Suprapubic skin (tissue), 4 donors: ENCODE measurements at places on chromosomes 6 and 20. TPM values are rescaled to one million over a fixed set of nuclear protein-coding genes. Genes with fewer than 3 reads are reported as not detected.

- no peak for DNase-seq
Measured at GRCh38 chr6:137931849-137932465, 64.9 kb downstream of the TNFAIP3 start.

- no peak for DNase-seq
Measured at GRCh38 chr20:48635361-48635760, 192.4 kb downstream of the PREX1 start.

DNA sequence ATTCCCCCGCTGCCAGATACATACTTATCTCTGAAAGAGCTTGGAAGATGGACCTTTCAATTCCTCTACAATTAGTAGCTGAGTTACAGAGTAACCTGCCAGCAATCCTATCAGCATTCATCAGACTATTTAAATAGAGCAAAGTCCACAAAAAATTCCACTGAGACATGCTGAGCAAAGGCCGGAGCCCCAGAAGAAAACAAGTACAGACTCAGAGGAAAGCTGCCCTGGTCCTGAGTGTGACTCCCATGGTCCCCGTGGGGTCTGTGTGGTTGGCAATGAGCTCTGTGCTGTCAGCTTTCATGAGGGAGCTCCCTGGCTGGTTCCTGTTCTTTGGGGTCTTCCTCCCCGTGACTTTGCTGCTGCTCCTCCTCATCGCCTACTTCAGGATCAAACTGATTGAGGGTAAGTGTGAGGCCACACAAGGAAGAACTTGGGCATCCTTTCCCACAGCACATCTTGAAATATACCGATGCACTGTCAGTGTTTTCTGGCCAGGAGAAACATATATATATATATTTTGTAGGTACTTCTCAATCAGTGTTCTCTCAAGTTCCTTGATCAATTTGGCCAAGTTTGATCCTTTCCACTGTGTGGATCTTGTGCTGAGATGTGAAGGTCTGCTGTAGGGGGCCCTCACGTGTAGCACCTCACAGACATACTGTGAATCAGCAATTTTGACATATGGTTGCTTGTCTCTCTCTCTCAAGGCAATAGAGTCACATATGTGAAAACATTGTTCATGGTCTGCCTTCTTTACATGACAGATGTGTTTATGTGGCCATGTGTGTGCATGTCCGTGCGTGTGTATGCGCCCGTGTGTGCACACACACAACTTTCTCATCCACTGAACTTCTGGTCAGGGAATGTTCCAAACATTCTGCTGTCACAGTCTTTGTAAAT, at the start of gene SMLR1:
TSS of gene SMLR1 (plus strand) at position 160 of the 903 bp plus-strand sequence. CDS start at position 168, 8 bp downstream.
- no peak for DNase-seq

- DNase-seq = no peak
Measured at GRCh38 chr20:48556956-48557355, 270.8 kb downstream of the PREX1 start.

Gene CENPQ
- 3.5 TPM for total RNA-seq

DNA sequence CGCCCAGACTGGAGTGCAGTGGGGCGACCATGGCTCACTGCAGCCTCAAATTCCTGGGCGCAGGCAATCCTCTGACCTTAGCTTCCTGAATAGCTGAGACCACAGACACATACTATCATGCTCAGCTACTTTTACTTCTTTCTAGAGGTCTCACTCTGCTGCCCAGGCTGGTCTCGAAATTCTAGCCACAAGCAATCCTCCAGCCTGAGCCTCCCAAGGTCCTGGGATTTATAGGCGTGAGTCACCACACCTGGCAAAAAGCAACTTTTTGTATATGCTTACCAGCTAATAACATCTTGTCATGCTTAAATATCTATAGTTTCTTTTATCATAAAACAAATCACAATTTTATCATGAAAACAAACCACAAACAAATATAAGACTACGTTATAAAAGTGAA, 23.0 kb downstream of the RNASET2 start:
- DNase-seq = no peak

DNA sequence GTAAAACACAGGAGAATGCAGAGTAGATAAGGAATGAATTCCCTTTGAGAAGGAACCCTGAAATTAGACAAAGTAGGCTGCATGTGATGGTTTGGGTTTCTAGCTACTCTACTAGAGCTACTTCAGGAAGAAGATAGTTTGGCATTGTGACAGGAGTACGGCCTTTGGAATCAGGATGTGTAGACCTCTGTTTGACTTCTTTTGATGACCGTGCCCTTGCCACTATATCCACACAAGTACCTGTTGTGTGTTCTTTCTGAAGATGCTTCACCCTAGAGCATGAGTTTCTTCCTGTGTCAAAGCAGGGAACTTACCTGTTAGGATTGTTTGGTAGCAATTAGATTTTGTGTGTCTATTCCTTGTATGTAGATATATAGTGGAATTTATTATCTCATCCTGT, 41.7 kb downstream of the CD2AP start:
- DNase-seq = no peak

DNA sequence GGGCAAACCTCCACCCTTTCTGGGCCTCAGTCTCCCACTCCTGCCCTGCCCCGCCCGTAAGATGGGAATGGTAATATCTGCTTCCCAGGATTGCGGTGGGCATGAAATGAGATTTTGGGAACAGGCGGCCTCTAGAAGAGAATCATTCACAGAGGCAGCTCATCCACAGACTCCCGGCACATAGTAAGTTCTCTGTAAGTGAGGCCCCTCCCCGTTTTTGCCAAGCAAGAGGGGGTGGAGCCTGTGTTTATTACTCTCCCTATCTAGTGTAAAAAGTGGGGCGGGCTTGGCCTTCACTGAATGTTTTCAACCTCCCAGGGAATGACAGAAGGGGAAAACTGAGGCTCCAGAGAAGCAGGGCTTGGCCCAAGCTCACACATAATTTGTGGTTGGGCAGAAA, 20.0 kb downstream of the SUN5 start:
- DNase-seq = no peak
